Suppressor macrophage treated with lipopolysaccharide for 1 hour (primary cell): ENCODE measurements at places on chromosomes 7 and 10.

DNA sequence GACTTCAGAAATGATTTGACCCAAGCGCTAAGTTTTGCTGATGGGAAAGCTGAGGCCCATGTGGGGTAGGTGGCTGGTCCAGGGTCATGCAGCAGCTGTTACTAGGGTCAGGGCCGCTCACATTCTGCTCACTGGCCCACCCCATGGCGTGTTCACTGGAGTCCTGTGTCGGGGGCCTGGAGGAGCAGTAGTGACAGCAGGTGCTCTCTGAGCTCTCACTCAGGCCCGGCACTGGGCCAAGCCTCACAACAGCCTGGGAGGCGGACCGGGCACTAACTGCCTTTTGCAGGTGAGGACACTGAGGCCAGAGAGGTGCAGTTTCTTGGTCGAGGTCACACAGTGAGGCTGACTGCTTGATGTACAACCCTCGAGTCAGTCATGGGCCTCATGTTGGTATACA, 82.7 kb downstream of the GLRX3 start:
- no peak for DNase-seq

GRCh38 chr7:1610678-1611302, 41.0 kb upstream of the PSMG3 start:
- no peak for DNase-seq

DNA sequence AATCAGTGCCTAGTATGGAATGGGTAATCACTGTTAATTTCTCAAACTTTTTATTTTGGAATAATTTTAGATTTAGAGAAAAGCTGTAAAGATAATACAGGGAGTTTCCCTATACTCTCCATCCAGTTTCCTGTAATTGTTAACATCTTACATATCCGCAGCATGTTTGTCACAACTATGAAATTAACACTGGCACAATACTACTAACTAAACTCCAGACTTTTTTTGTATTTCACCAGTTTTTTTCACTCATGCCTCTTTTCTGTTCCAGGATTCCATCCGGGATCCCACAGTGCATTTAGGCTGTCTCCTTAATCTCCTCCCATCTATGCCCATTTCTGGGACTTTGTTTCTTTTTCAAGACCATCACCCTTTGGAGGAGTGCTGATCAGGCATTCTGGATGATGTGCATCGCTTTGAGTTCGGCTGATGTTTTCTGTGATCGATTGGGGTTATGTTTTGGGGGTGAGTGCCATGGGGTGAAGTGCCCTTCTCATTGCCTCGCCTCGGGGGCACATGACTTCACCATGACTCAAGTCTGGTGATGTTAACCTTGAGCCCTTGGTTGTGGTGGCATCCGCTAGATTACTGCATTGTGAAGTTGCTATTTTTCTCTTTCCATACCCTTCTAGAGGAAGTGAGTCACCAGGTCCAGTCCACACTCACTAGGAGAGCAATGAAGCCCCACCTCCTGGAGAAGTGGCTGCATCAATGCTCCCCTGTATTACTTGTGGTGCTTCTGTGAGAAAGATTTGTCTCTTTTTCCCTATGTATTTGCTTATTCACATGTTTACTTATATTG, 43.9 kb upstream of the GRB10 start:
- peak; percentile 59 for DNase-seq

GRCh38 chr7:5824297-5824610, 42.8 kb upstream of the RNF216 start:
- no peak for DNase-seq

GRCh38 chr7:156473476-156474240, 166.9 kb upstream of the RNF32 start:
- DNase-seq = peak; percentile 43

DNA sequence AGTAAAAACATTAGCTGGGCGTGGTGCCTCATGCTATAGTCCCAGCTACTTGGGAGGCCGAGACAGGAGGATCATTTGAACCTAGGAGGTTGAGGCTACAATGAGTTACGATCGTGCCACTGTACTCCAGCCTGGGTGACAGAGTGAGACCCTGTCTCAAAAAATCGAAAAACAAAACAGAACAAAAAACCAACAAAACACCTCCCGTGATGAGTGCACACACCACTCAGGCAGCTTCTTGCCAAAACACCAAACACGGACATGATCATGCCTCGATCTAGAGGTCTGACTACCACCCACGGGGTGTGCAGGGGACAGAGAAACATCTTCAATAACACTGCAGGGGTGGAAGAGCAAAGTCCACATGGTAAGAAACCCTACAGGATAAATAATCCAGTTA, 44.4 kb downstream of the AMZ1 start:
- DNase-seq = no peak

DNA sequence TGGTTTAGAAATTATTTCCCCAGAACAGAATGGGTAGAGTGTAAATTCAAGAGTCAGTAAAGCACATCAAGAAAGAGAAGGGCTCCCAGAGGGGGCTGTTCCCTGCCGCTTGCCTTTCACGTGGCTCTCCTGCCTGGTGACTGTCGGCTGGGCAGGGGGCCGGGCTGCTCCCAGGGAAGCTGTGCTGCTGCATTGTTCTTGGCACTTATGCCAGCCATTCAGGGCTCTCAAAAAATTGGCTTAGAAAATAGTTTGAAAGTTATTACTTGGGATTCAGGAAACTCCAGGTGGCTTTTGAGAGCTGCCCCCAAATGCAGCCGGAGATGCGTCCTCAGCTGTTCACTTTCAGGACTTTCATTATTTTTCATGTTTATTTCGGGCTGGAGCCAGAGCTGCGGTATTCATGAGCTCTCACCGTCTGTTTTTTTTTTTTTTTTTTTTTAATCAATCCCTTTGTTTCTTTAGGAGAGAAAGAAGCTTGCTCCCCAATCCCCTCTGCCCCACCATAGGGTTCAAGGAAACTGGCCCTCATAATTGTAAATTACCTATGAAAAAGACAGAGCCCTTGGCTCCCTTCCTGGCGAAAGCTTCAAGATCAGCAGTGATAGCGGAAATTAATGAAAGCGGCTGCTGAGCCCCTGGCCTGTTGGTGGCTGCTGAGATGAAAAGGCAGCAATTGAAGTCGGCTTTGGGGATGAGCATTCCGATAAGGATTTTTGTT, 94.1 kb downstream of the SORCS3 start:
- DNase-seq = no peak

DNA sequence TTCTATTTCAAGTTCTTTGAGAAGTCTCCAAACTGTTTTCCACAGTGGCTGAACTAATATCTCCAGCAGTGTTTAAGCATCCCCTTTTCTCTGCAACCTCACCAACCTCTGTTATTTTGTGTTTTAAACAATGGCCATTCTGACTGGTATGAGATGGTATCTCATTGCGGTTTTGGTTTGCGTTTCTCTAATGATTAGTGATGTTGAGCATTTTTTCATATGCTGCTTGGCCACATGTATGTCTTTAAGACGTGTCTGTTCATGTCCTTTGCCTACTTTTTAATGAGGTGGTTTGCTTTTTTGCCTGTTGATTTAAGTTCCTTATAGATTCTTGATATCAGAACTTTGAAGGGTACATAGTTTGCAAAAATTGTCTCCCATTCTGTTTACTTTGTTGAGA, 156.6 kb upstream of the IMMP2L start:
- no peak for DNase-seq

DNA sequence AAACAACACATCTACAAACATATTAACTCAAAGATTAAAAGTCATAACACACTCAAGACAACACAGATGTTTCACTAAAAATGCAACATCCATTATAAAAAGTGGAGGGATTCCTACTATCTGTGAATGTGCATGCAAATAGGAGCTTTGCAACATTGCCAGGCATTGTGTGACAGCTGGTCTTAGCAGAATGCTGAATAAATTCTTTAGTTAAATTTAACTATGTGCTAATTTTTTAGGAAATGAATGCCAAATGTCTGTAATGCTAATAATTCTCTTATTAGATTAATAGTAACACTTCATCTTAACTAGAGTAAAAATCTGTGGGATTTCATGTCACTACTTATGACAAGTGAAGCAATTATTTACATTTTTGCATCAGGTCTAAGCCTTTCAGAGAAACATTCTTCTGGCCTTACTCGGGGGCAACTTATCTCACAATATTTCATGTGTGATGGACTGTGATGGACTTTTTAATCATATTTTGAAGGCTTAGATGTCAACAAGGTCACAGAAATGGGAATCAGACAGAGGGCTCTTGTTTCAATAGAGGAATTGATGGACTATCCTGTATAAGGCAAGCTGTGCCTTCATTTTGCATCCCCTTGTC, 524.6 kb upstream of the KCND2 start:
- DNase-seq = no peak

DNA sequence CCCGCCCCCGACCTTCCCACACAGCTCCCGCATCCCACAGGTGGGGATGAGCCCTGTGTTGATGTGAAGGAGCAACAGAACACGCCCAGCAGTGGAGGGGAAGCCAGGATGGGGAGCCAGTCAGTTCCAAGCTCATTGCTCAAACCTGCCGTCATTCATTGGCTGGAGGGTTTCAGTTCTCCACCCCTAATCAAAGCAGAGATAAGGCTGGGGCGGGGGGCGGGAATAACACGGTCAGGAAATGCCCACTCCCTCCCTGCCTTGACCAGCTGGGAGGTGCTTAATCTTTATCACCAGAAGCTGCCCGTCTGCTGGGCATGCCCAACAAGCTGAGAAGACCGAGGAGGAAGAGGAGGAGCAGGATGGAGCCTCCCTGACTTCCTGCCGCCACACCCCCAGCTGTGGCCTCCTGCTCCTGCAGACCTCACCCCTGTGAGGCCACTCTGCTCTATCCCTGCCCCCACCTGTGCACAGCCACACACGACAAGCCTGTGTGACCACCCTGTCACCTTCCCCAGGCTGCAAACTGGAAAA, 265.1 kb downstream of the ZEB1 start:
- no peak for DNase-seq
